Fibroblast of gingiva (primary cell): ENCODE measurements at places on chromosomes 1 and 21.

DNA sequence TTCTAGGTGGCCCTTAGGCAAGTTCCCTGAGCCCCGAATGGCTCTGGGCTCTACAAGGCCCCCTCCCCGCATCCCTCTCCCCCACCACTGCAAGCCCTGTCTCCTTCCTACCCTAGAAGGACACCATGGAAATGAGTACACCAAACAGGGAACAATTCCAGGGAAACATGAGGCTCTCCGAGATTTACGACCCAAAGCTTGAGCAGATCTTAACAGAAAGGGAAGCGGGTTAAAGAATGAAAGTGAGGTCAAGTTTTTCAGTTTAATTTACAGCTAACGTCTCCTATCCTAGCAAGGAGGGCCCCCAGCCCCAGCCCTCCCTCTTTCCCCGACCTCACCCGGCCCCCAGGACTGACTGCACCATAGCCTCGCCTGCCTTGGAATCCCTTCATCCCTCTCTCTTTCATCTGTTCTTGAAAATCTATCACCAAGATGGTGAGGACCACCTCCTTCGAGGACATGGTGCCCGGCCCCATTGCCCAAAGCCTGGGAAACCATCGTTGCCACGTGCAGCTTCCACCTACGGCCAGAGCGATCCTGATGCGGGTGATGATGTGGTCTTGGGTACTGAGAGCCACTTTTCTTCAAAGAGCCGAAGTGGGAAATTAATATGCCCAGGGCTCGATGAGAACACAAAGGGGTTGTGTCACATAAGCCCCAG, 30.5 kb downstream of the SIM2 start:
- no peak for DNase-seq

DNA sequence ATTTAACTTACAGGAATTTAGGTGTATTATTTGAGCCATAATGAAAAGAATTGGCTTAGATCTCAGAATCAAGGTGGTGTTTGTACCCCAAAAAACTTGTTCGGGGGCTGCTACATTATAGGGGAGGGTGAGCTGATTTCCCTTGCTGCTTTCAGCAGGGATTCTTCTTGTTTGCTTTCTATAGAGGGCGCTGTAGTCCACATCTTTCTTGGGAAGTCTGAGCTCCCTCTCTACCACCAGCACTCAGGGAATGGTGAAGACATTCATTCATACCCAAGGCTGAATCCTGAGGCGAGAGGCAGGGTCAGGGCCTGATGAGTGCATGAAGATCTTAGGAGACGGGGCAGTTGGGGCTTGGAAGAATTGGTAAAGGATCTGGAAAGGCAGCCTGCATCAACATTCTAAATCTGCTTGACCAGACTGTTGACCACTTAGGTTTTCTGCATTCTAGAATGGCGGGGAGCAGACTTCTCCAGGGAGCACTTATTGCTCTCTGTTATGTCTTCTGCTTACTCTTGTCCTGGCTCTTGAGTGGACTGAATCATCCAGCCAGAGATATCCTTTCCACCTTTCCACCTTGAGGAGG, 18.9 kb downstream of the SPATA46 start:
- DNase-seq: peak; percentile 50

- DNase-seq: no peak
These were observed 10.5 kb downstream of the TENT5C start for GRCh38 chr1:117616356-117616755.

- peak; percentile 42 for DNase-seq
These were observed 446.0 kb upstream of the LRRC7 start for GRCh38 chr1:69121723-69122122.

GRCh38 chr21:44199448-44199847, 41.3 kb downstream of the ICOSLG start:
- DNase-seq: no peak

DNA sequence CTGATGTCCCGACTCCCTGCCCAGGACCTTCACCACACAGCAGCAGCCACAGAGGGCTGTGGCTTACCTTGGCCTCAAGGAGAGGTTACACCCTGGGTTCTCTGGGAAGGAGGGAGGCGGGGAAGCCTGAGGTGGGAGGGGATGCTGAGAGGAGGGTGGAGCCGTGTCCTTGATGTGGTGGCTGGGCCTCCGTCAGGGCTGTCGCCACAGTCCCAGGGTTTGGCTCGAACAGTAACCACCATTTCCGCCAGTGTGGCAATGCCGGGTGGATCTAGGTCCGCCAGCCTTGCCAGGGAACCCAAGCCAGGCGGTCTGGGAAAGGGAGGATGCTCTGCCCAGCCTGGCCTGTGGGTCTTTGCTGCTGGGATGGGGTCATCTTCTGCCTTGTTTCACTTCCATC, 18.4 kb upstream of the CDCA8 start:
- DNase-seq: no peak

DNA sequence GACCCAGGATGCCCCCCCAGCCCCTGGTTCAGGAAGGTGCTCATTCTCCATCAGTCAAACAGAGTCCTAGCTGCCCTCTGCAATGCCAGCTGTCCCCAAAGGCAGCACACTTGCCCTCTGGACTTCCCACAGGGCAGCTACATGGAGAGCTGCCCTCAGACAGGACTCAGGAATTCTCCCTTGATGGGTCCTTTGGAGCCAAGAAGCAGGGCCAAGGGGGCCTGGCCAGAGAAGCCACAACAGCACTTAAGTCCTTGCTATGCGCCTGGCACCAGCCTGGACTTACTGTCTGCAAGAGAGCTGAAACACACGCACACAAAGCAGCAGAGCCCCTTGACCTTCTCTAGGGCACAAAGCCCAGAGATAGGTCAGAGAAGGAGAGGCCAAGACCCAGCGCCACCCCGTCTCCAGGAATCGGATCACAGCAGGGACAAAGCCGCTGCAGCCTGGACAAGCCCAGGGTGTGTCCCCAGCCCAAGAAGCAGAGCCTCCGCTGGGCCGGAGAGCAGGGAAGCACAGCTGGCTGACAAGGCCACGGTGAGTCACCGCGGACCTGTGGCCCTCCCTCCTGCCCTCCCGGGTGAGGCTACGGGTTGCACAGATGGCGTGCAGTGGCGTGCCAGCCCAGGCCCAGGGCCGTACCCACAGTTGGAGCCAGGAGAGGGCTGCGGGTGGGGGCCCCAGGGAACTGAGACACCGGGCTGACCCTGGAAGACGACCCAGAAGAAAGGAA, 1.7 kb downstream of the WNT9A start:
- DNase-seq: peak; percentile 56

DNA sequence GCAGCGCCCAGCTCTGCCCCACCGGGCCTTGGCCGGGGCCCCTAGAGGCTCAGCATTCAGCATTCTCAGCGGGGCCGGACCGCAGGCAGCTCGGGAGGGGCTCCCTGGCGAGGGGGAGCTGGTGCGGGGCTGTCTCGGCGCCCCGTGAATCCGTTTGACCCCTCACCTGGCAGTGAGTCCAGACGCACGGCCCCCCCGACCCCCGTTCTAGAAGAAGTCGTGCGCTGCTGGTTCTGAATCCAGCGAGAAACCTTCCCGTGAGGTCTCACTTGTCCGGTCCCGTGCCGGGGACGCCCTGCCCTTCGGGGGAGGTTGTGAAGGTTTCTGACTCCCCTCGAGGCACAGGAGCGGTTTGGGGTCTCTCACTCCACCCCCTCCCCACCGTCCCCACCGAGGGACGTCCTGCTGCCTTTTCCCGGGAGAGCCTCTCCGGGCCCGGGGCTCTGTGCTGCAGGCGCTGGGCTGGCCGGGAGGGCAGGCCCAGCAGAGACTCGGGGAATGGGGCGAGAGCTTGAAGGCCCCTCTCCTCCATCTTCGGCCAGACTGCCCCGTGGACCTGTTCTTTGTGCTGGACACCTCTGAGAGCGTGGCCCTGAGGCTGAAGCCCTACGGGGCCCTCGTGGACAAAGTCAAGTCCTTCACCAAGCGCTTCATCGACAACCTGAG, 655 bp downstream of the COL6A1 start:
- no peak for DNase-seq

- DNase-seq: no peak
These were observed 5.2 kb downstream of the FNDC10 start for GRCh38 chr1:1594602-1595260.

- DNase-seq: no peak
These were observed 62.5 kb downstream of the RNF220 start for GRCh38 chr1:44467566-44467965.

- DNase-seq: no peak
These were observed 2.9 kb upstream of the BTG2 start for GRCh38 chr1:203302456-203302855.

DNA sequence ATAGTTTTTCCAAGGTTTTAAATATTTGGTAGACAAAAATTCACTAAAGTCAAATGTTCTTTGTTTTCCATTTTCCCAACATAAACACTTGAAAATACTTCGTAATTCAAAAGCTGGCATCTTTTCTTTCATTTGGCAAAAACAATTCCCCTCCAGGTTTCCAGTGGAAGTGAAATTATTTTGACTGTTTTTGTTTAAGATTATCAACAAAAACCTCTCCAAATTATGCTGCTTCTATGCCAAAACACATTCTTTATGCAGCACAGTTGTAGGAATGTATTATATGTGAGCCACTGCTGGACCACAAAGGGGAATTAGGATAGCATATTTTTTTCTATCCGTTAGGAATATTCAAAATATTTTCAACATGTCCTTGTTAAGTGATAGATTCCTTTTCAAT, 44.1 kb downstream of the SLC5A9 start:
- peak; percentile 36 for DNase-seq

DNA sequence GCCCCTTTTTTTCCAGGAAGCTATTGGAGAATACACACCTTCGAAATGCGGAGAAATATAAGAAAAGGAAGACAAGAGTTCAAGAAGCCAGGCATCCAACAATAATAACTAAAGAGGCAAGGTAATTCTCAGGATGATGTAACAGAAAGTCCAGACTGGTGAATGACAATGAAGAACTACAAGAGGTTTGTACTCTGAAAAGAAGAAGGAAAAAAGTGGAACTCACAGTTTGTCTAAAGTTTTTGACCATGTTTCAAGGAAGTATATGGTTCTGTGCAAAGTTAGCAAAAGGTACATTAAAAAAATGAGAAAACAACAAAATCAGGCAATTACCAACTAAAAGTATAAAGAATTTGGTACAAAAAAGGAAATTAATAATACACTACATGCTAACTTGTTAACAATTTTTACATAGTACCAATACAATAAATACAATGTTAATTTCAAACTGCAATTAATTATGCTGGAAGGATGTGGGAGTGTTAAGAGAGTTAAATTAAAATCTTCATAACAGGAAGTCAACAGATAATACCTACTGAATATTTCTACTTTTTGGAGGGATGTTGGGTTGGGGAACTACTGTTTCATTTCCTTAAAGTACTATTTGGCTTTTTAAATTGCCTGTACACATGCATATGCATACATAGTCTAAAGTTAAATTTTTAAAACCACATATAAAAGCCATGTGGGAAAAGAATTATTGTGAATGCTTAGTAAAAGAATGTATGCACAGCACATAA, 12.9 kb upstream of the CD55 start:
- DNase-seq: no peak

GRCh38 chr1:91805311-91805801, 80.6 kb downstream of the TGFBR3 start:
- no peak for DNase-seq

GRCh38 chr1:217027403-217028080, 304.3 kb upstream of the ESRRG start:
- DNase-seq: no peak

DNA sequence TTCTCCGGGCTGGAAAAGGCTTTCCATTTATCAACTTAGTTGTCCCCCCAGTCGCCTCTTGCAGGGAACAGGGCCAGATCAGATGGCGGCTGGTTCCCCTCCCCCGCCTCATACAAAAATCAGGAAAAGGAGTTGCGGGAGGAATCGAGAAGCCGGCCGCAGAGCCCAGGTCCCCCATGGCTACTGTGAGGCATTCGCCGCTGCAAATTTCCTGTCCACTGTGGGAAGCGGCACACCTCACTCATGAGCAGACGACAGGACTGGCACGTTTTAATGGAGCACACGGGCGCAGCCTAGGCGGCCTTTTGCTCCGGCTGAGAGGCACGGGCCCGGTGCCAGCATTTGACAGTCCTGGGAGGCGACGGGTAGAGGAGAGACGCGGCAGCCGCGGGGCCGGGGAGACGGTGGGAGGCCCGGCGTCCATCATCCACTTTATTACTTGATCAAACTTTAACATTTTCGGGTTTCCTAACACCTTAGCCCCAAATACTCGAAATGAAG, 1.1 kb downstream of the GNG4 start:
- DNase-seq: no peak

DNA sequence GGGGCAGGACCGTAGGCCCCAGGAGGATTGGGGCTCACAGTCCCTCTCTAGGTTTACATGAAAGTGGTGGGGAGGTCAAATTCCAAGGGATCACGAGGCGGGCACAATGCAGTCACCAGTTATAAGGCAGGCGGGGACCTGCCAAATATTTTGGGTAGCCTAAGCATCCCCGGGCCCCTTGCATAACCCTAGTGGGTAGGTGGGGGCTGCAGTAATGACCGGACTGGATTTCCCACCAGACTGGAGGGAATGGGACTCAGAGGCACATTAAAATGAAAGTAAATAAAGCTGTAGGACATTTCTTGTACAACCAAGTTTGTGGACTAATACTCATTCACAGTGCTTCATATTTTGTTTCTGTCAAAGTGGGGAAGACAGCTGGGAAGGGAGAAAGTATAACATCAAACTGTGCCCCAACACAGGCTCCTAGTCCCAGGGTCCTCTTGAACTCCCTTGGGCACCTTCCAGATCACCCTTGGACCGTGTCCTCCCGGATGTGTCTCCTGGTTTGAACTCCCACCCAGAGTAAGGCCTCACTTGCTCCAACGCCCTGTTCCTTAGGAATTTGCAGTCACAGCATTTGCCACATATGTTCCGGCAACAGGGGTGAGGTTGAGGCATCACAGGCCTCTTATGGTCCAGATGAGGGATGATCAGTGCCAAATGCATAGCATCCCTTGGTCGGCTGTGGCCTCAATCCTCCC, 28.4 kb upstream of the KIAA0040 start:
- DNase-seq: no peak

- no peak for DNase-seq
These were observed 2.4 kb downstream of the CA14 start for GRCh38 chr1:150259758-150260669.

DNA sequence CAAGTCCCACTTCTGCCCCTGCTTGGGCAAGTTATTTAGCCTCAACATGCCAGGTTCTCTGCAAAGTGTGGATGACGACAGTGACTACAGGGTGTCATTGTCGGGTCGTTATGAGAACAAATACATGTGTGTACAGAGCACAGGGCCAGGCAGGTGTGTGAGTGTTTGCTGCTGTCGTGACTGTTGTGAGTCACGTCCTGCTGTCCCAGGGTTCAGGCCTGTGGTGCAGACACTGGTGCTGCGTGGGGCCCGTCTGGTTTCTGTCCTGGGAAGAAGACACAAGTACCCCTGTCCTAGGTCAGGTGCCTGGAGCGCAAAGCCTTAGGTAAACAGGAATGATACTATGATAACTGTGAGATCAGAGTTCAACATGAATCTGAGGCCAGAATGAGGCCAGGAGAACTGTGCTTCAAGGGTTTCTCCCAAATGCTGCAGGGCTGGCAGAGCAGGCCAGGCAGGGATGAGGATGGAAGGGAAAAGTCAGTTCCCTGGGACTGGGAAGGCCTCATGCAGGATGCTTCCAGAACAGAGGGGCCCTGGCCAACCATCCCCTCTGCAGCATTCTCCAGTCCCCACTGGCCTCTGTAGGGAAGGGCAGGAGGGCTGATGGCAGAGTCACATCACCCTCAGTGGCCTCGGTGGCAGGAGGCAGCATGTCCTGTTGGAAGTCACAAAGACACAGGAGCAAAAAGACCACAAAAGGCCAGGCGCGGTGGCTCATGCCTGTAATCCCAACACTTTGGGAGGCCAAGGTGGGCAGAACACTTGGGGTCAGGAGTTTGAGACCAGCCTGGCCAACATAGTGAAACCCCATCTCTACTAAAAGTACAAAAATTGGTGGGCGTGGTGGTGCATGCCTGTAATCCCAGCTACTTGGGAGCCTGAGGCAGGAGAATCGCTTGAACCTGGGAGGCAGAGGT, 15.7 kb downstream of the GPR157 start:
- no peak for DNase-seq
